ENCODE measurements at places on chromosomes 11 and 22. TPM values are rescaled to one million over a fixed set of nuclear protein-coding genes. Genes with fewer than 3 reads are reported as not detected.

GRCh38 chr11:68841718-68842426, at the start of gene CPT1A:
Gene CPT1A, minus strand, starts transcription at chr11:68841916. Its CDS starts 26,442 bp downstream, at chr11:68815474.
- no peak for DNase-seq

DNA sequence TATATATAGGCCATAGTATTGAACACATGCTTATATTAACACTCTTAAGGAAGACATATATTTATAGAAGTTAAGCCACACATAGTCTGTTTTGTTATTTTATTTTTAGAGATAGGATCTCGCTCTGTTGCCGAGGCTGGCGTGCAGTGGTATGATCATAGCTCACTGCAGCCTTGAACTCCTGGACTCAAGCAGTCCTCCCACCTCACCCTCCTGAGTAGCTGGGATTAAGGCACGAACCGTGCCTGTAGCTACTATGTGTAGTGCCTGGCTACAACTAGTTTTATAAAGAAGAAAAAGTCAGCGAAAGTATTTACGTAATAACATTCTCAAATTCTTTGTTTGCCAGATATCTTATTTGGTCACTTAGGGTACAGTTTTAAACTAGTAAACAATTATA, 5.6 kb upstream of the UCP2 start:
- no peak for DNase-seq

DNA sequence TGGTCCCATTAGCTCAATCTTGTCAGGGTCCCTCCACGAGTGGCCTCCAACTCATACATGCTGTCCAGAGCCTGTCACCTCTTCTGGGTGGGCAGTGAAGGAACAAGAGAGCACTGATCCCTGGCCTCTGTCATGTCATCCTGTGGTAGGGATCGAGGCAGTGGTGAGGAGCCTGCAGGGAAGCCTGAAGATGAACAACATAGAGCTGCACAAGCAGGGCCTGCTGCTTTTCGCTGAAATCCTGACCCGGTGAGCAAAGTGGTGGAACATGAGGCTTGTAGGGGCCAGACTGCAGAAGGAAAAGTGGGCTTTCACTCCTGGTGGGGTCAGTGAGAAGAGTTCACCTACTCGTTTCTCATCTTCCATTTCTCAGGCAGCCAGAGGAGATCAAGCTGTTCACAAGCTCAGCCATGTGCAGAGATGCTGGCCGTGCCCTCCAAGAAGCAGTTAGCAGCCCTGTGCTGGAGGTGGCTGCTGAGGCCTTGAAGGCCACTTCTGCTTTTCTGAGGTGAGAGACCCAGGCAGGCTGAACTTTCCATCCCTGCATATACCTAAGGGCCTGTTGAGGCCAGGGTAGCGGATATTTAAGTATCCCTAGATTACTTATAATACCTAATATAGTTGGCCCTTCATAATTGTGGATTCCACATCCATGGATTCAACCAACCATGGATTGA, 32.9 kb downstream of the MEI1 start:
- no peak for DNase-seq

Gene EXPH5
- 0.82 TPM for total RNA-seq

Measured in glomerular endothelial cell (primary cell).